ENCODE measurements at places on chromosomes 11 and 22.

DNA sequence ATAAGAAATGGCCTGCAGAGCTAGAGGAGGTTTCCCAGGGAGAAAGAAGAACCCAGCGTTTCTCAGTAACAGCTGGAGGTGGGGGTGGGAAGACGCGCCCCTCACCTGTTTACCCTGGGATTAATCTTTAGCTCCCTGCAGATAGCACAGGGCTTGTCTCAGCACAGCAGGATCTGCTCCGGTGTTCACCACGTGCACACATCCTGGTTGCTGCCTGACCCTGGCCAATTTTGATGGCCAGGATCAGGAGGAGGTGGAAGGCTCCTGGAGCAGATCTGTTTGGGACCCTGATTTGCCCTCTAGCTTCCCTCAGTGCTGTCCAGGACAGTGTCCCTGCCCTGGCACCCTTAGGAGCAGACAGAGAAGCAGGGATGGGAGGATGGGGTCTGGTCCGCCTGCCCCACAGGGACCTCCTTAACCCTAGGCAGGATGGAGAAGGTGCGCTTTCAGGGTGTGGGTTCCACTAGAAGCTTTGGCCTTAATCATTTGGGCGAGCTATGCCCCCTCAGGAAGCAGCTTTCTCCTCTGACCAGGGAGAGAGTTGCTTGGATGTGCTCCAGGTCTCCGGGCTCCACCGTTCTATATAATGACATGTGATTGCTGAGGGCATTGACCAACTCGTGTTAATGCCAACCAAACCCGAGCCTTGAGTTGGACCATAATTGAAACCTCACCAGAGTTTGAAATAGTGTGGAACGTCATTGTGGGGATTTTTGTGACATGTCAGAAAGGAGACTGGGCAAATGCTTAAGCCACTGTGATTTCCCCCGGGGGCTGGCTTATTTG is 19.3 kb downstream of the UPB1 start:
- no peak for DNase-seq

GRCh38 chr11:19493446-19494213 is 219.0 kb upstream of the NAV2 start:
- DNase-seq = peak; percentile 63

DNA sequence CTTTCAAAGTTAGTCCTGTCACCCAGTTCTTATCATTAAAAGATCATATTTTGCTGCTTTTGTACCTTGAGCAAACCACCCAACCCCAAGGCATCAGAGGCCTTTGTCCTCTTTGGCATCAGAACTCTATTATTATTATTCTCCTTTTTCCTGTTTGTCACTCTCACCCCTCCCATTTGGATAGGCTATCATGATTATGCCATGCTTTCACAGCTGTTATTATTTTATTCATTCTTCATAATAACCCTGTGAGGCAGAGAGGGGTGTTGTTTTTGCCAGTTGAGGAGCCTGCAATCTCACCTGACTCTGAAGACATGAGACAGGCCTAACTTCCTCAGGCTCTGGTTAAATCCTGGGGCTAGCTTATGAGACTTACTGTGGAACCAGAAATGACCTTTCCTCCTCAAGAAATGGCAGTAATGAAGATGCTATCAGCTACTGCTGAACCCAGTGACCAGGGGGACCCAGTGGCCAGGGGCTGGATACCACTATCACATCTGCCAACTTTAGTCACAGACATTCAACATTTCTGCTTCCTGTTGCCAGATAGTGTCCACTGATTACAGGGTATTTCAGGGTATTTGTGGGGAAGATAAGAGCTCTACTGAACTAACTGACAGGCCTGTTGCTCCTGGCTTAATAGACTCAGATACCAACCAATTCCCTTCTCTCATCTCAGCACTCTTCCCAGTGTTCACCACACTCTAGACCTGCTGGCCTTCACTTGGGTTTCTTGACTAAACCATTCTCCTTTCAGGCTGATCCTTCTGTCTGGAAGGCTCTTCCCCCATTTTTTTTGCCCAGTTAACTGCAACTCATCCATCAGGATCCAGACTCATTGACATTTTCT is 11.8 kb upstream of the SWAP70 start:
- no peak for DNase-seq

GRCh38 chr11:70788248-70789022 is 390.1 kb downstream of the CTTN start:
- DNase-seq = no peak
